ENCODE measurements at places on chromosomes 5 and 9. TPM values are rescaled to one million over a fixed set of nuclear protein-coding genes. Genes with fewer than 3 reads are reported as not detected.

DNA sequence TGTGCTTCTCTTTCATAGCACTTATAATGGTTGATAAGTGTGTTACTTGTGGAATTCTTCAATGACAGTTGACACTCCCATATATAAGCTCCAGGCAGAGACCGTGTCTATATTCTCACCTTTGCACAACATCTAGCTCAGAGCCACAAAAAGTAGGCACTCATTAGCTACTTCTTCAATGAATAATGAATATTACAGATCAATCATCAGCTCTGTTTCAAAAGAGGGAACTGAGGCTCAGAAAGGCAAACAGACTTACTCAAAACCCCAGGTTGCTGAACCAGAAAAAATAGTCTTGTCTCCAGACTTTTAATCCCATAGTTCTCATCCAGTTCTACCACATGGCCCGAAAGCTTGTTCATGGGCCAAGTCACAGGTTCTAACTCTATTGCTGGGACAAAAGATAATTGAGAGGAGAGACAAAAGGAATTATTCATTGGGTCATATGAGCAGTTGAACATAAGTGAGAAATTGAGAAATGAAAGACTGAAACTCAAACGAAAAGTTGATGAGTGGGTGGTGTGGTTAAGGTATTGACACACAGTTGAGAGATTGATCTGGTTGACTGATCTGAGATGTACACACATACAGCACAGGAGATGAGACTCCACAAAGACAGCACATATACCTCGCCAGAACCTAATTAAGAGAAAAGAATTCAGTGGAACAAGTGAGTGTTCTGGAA is 381.6 kb downstream of the EFNA5 start:
- no peaks in the 10 kb centered on the region for H3K36me3 ChIP-seq
- H3K27ac ChIP-seq, result no peak overlapping the region
- H3K4me1 ChIP-seq, result no peaks in the 10 kb centered on the region
- H3K4me3 ChIP-seq, result no peak overlapping the region
- H3K27me3 ChIP-seq, result no peaks in the 10 kb centered on the region
- no peak for DNase-seq

STK32A gene
- 2.5 TPM for polyA plus RNA-seq

DNA sequence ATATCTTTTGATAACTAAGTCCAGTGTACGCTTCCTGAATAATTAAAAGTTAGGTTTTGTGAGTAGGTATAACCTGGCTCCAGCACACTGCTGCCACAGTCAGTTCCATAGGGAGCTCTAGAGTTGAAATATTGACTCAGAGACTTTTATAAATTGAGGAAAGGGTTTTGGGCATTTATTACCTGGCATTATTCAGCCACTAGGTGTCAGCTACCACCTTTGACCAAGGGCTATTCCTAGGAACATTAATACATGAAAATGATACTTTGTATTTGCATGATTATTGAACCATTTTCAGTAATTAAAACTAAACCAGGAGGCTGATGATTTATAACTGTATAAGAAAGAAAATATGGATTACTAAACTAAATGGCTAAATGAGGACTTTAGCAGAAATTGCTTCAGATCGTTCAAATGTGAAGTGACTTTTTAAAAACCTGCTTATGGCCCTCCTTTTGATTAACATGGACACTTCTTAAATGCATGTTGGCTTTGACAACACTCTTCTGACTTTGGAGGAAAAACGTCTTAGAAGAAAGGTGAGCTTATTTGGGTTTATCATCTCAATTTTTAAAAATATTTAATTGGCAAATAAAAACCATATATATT is 83.0 kb downstream of the SMC2 start:
- no peak overlapping the region for H3K4me3 ChIP-seq
- H3K36me3 ChIP-seq, result no peaks in the 10 kb centered on the region
- H3K27me3 ChIP-seq, result no peaks in the 10 kb centered on the region

DNA sequence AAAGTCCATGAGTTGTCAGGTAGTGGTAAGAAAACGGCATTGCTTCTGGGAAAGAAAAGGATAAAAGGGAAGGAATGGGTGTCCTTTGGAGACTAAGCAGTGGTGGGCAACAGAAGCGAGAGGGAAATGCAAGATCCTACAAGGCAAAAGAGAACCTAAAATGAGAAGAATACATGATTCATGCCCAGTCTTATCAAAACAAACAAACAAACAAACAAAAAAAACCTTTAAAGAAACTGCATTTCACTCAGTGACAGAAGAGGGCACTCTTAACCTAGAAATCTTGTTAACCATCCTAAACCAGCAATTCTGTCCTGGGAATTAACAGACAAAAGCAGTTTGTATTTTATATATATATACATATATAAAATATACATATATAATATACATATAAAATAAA is 88.5 kb downstream of the SUSD1 start:
- no peaks in the 10 kb centered on the region for H3K36me3 ChIP-seq
- H3K27ac ChIP-seq, result no peak overlapping the region
- H3K27me3 ChIP-seq, result no peaks in the 10 kb centered on the region
- H3K4me1 ChIP-seq, result no peaks in the 10 kb centered on the region
- H3K4me3 ChIP-seq, result no peak overlapping the region

DNA sequence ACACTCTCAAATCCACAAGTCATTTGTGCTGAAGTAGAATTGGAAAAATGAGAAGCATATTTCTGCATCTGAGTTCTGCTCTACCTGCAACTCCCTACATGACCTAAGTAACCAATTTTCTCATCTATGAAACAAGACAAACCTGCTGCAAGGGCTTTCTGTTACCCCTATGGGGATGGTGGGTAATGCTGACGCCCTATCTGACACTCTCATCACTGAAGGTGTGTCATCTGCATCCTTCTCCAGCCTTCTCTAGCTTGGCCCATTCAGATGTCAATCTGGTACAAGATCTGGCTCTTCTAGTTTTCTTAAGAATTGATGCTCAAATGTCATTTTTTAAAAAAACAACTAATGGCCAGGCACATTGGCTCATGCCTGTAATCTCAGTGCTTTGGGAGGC is 73.8 kb downstream of the RFX3 start:
- H3K4me3 ChIP-seq, result no peak overlapping the region
- no peaks in the 10 kb centered on the region for H3K27me3 ChIP-seq
- H3K27ac ChIP-seq, result no peak overlapping the region
- H3K4me1 ChIP-seq, result no peaks in the 10 kb centered on the region
- DNase-seq, result no peak

GRCh38 chr5:131212471-131213021 is 41.8 kb downstream of the LYRM7 start:
- no peak for DNase-seq
- no peaks in the 10 kb centered on the region for H3K36me3 ChIP-seq
- H3K4me3 ChIP-seq, result no peak overlapping the region
- no peak overlapping the region for H3K27ac ChIP-seq

DNA sequence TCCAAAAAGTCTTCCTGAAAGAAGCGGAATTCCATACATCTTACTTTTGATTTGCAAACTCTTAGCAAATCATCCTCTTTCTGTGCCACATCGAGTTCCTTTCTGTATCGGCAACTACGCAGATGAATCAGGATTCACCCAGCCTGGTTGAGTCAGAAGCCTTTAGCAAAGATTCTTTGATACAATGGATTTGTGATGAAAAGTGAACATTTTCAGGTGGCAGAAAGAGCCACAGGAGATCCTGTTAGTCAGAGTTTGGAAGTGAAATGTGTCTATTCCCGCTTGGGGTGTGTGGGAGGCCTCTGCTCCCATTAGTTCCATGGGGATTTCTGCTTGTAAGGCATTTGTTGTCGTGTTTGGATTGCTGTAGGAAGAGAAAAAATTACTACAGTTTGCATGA is 351.8 kb upstream of the WWC1 start:
- peaks cover 7% of the 10 kb centered on the region for H3K27me3 ChIP-seq
- DNase-seq, result no peak
- no peaks in the 10 kb centered on the region for H3K36me3 ChIP-seq
- no peak overlapping the region for H3K4me3 ChIP-seq
- no peaks in the 10 kb centered on the region for H3K4me1 ChIP-seq

DNA sequence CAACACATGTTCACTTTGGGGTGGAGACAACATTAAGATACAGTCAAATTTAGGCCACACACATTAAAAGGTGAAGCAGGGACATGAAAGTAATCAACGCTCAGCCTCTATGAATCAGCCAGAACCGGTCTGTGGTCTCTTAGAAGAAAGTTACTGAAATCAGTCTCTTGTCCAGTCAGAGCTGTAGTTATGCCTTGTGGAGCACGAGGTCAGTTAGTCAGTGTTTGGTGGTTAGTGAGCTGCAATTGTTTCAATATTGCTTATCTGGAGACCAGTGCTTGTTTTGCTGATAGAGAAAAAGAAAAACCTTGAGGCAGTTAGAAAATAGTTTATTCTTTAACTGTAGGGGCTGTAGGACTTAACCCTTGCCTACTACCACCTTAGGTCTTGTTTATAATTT is 157.8 kb upstream of the RASEF start:
- no peak for DNase-seq
- peak overlapping the region; percentile 57 for H3K4me3 ChIP-seq
- H3K4me1 ChIP-seq, result no peaks in the 10 kb centered on the region
- no peaks in the 10 kb centered on the region for H3K36me3 ChIP-seq

- H3K27me3 ChIP-seq, result no peaks in the 10 kb centered on the region
- H3K36me3 ChIP-seq, result no peaks in the 10 kb centered on the region
- H3K27ac ChIP-seq, result no peak overlapping the region
- no peak for DNase-seq
- H3K4me3 ChIP-seq, result no peak overlapping the region
Measured at GRCh38 chr9:71929791-71930440, 18.5 kb downstream of the C9orf85 start.

GRCh38 chr9:91809581-91810285 is 140.3 kb downstream of the ROR2 start:
- no peak overlapping the region for H3K4me3 ChIP-seq
- no peaks in the 10 kb centered on the region for H3K27me3 ChIP-seq
- no peaks in the 10 kb centered on the region for H3K4me1 ChIP-seq
- no peaks in the 10 kb centered on the region for H3K36me3 ChIP-seq
- no peak for DNase-seq
- no peak overlapping the region for H3K27ac ChIP-seq

GRCh38 chr5:179326122-179326927 is 18.9 kb downstream of the ADAMTS2 start:
- H3K27me3 ChIP-seq, result no peaks in the 10 kb centered on the region
- H3K4me1 ChIP-seq, result no peaks in the 10 kb centered on the region
- no peak overlapping the region for H3K27ac ChIP-seq
- no peaks in the 10 kb centered on the region for H3K36me3 ChIP-seq
- peak; percentile 29 for DNase-seq
- H3K4me3 ChIP-seq, result no peak overlapping the region

- H3K4me1 ChIP-seq, result no peaks in the 10 kb centered on the region
- H3K4me3 ChIP-seq, result no peak overlapping the region
- H3K36me3 ChIP-seq, result no peaks in the 10 kb centered on the region
- no peaks in the 10 kb centered on the region for H3K27me3 ChIP-seq
- H3K27ac ChIP-seq, result no peak overlapping the region
- no peak for DNase-seq
Measured at GRCh38 chr9:34550681-34551270, 28.0 kb upstream of the ENHO start.

GRCh38 chr5:2800035-2800434 is 48.6 kb upstream of the IRX2 start:
- no peak overlapping the region for H3K27ac ChIP-seq
- no peak for DNase-seq
- H3K36me3 ChIP-seq, result no peaks in the 10 kb centered on the region
- no peaks in the 10 kb centered on the region for H3K4me1 ChIP-seq

Data from pancreas (tissue), 10 donors.